ENCODE measurements at places on chromosomes 6 and 20.

- no peak for DNase-seq
These were observed 16.3 kb upstream of the HM13 start for GRCh38 chr20:31497838-31498540.

DNA sequence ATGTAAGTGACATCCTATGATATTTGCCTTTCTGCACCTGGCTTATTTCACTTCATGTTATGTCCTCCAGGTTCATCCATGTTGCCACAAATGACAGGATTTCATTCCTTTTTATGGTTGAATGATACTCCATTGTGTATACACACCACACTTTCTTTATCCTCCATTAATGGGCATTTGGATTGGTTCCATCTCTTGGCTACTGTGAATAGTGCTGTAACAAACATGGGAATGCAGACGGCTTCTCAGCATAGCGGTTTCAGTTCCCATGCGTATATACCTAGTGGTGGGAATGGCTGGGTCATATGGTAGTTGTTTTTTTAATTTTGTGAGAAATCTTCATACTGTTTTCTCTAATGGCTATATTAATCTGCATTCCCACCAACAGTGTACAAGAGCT lies 14.8 kb downstream of the MTHFD1L start:
- no peak for DNase-seq

- no peak for DNase-seq
These were observed 29.5 kb downstream of the ANKRD60 start for GRCh38 chr20:58198901-58199355.

DNA sequence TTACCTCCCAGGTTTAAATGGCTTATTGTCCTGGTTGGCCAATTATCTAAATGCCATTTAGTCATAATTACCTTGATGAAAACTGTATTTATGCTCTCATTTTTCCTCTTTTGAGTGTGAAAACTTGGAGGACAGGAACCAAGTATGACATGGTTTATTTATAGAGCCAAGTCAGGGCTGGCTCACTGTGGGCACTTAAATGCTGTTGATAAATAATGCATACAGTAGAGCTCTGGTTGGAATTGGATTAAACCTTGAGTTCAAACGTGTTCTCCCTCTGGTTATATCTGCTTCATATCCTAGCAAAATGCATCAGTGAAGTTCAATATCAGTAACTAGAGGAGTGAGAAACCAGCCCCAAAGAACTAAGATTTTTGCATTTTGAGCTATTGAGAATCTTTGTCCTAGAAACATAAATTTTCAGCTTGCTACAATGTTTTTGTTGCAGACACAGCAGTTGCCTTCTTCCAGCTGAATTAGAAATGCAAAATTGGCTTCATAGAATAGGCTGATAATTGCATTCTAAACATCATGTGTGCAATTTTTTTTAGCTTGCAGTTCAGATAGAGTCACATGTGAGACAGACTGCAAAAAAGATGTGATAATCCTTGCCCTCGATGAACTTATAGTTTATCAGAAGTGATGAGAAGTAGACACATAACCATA lies 255.8 kb downstream of the BTBD3 start:
- no peak for DNase-seq

- peak; percentile 19 for DNase-seq
These were observed 176.7 kb downstream of the HACE1 start for GRCh38 chr6:104682722-104683643.

DNA sequence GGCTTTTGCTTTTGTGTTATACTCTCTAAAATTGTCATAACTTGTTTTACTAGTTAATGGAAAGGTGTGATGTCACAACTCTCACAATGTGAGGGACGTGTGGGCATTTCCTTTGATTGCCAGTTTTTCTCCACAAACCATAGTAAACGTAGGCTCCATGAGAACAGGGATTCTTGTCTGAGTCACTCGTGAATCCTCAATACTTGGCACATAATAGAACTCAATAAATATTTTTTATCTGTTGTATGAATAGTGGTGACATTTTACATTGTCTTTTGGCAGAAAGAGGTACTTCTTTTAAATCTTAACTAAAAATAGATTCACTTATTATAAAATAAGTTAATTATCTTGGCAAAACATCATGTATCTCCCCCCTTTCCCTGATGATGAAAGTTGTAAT lies 69.0 kb upstream of the CNKSR3 start:
- DNase-seq: no peak

GRCh38 chr6:2103765-2104523 lies 141.5 kb downstream of the GMDS start:
- peak; percentile 33 for DNase-seq

- DNase-seq: no peak
These were observed 68.5 kb upstream of the TENT5A start for GRCh38 chr6:81820980-81821379.

GRCh38 chr6:11748591-11749210 lies 29.9 kb downstream of the ADTRP start:
- no peak for DNase-seq

- no peak for DNase-seq
These were observed 297.5 kb upstream of the FERMT1 start for GRCh38 chr20:6420336-6420735.

- DNase-seq: no peak
These were observed 35.8 kb downstream of the SLC2A4RG start for GRCh38 chr20:63775096-63775978.

GRCh38 chr20:59939052-59939878 lies 840 bp downstream of the PPP1R3D start:
- DNase-seq: no peak

- peak; percentile 96 for DNase-seq
These were observed 8.7 kb upstream of the AP5S1 start for GRCh38 chr20:3811467-3812258.

DNA sequence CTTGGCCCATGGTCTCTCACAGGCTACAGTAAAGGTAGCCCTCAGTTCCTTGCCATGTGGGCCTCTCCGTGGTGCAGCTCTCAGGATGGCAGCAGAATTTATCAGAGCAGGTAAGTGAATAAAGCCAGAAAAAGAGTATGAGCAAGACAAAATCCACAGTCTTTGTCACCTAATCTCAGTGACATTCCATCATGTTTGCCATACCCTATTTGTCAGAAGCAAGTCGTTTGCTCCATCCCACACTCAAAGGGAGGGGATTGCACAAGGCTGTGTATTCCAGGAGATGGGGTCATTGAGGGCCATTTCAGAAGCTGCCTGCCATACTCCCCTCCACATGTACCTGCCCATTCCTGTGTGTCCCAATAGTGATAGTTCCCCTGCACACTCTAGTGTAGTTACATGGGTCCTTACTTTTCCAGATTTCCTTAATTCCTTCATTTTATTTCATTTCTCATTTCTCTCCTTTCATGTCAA lies 24.2 kb downstream of the ISM1 start:
- no peak for DNase-seq

- DNase-seq: no peak
These were observed 39.6 kb upstream of the SPTLC3 start for GRCh38 chr20:12969071-12969669.

DNA sequence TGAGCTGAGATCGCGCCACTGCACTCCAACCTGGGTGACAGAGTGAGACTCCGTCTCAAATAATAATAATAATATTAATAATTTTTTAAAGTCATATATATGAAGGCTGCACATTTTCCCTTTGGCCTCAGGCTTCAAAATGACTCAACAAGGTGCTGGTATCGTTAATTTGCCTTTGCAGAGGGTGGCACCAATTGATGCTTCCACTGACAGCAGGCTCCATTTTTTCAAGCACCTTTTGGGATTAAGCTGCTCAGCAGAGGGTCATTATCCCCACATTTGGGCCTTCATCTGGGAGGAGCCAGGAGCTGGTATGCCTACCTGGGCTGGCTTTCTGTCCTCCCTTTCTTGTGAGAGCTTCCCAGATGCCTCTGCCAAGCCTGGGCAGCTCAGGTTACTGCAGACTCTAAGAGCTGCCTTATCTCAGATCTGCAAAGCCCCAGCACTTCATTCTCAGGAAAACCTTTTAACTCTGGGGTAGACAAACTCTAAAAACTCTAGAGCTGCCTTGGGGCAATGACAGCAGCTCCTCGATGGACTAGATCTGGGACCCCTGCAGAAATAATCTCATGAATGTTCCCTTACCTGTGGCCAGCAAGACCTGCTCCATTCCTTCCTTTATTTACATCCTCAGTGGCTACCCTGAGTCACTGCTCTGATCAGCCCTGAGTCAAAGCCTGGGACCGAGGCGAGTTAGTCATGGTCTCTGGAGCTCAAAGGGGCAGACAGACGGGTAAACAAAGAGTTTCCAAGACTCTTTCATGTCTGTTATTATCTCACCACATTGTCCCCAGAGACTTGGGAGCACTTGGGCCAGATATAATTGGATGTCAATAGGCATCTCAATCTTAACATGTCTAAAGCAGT lies 80.0 kb upstream of the EYA2 start:
- peak; percentile 96 for DNase-seq

- no peak for DNase-seq
These were observed 28.8 kb upstream of the IL17A start for GRCh38 chr6:52157301-52157941.

- no peak for DNase-seq
These were observed 3.2 kb upstream of the NPBWR2 start for GRCh38 chr20:64110411-64111068.

GRCh38 chr20:17698384-17698783 lies 1.4 kb upstream of the BANF2 start:
- DNase-seq: no peak

GRCh38 chr20:63154395-63154794 lies 61.5 kb downstream of the YTHDF1 start:
- no peak for DNase-seq

GRCh38 chr6:168385037-168385759 lies 55.8 kb upstream of the SMOC2 start:
- DNase-seq: no peak

- no peak for DNase-seq
These were observed 73.3 kb downstream of the MAN1A1 start for GRCh38 chr6:119276211-119276610.

GRCh38 chr6:135170238-135170637 lies 10.9 kb upstream of the MYB start:
- DNase-seq: no peak

DNA sequence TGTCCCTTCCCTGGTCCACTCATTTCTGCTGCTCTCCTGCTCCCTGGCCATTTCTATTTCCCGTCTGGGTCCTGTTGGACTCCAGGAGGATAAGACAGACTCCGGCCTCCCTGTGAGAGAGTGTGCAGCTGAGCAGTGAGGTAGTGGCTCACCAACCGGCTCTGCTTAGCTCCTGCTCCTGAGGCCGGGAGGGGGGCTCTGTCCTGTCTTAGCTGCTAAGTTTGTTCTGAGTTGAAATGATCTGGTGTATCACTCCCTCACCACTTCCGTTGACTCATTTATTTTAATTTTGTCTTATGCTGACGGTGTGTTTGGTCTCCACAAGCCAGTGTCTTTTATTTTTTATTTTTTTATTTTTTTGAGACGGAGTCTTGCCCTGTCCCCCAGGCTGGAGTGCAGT lies 148.5 kb upstream of the PDE10A start:
- no peak for DNase-seq

GRCh38 chr6:44273617-44274016 lies 3.4 kb downstream of the TMEM151B start:
- no peak for DNase-seq

- DNase-seq: no peak
These were observed 50.3 kb upstream of the BTBD3 start for GRCh38 chr20:11867291-11867919.

- DNase-seq: no peak
These were observed 77.0 kb downstream of the PLCB1 start for GRCh38 chr20:8209061-8209460.

GRCh38 chr6:79005497-79005896 lies 72.6 kb downstream of the PHIP start:
- DNase-seq: no peak

GRCh38 chr20:20665606-20666332 lies 46.7 kb downstream of the RALGAPA2 start:
- DNase-seq: no peak

DNA sequence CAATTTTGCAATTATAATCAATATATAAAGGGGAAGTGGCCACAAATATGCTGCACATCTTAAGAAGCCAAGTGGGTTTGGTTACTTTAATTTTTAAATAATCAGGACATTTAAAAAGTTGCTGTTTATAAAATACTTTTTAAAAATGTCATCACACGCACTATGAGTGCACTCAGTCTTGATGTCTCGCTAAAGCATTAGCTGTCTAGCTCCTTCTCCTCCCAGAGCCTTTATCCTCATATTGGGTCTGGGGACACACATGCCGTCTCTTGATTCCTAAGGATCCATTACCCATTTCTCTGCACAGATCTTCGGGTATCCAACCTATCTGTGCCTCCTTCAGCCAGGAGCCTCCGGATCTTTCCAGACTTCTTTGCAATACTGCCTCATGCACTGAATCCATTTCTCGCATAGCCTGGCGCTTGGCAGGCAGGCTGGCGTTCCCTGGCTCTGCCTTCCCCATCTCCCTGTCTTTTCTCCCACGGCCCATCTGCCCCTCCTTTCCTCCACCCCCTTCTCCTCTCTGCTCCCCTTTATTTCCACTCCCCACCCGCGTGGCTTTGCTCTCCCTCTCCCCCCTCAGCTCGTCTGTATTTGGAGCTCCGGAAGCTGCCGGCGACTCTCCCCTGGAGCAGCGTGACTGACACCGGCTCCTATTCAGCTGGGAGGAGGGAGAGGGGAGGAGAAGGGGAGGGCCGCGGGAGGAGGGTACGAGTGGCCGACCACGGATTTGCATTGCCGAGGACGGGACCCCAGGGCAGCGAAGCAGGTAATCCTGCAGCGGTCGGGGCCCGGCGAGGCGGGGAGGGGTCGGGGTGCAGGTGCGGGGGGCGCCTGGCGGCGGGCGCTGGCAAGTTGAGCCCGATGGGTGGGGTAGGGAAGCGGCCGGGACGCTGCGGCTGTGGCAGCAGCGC lies at the start of gene CAP2:
CAP2 (plus strand) TSS at position 618 of the 914 bp plus-strand sequence. CDS start 27,961 bp downstream, outside the sequence.
- DNase-seq: peak; percentile 70

DNA sequence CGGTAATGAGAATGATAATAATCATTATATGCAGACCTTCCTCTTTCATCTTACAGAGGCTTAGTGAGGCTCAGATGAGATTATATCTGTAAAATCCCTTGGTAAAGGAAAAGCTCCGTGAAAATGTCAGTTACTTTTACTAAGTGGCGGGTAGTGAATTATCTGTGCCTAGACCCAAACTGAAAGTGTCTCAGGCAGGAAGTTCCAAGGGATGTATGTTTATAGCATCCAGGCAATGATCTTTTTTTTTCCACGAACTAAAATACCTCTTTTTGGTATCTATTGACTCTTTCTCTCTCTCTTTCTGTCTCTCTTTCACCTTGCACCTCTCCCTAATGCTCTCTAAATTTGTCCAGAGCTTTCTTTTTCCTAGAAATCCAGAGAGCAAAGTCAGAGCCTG lies 5.0 kb downstream of the TCF21 start:
- DNase-seq: no peak

GRCh38 chr6:39772559-39773273 lies 19.5 kb upstream of the DAAM2 start:
- DNase-seq: no peak

- no peak for DNase-seq
These were observed 19.2 kb downstream of the MAPK13 start for GRCh38 chr6:36149476-36149875.

- no peak for DNase-seq
These were observed 60.6 kb upstream of the RIPOR2 start for GRCh38 chr6:24996269-24996836.

DNA sequence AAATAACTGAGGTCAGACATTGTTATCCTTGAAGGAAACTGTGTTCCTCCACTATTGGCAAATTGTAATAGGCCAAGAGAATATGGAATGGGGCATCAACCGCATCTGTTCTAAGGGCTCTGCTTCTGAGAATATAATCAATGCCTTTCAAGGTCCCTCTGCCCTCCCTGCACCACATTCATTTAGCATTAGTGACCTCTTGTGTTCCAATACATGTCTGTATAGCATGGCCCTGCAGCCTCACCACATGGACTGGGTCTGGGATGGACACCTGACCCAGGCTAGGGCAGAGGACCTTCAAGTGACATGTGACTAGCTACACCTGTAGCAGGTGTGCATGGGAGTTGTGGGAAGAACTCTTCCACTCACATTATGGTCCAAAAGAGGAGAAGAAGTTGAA lies 14.2 kb downstream of the BTN3A1 start:
- DNase-seq: no peak
